ENCODE measurements at places on chromosomes 5 and 9. TPM values are rescaled to one million over a fixed set of nuclear protein-coding genes. Genes with fewer than 3 reads are reported as not detected.

Gene PCDHGC4
- 3.3 TPM for total RNA-seq

DNA sequence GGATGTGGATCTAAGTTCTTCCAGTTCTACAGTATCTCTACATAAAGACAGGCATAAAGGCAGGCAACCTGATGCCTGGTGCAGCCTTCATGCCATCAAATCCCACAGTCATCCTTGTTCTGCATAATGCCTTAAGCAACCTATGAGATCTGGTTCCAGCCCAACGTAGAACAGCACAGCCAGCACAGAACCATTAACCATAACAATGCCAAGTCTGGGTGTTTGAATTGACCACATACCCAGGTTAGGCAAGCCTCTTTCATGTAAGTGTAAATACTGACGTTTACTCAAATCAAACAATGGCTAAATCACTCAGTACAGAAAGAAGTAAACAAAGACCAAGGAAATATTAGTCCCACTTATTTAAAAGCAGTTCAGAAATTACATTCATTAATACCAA lies 195.0 kb downstream of the ADAMTSL1 start:
- peaks cover 24% of the 10 kb centered on the region for H3K4me1 ChIP-seq
- H3K36me3 ChIP-seq, result no peaks in the 10 kb centered on the region
- no peak for DNase-seq
- no peak overlapping the region for H3K27ac ChIP-seq
- no peak overlapping the region for H3K4me3 ChIP-seq
- no peaks in the 10 kb centered on the region for H3K27me3 ChIP-seq

GRCh38 chr5:141484310-141484640 lies 555 bp upstream of the PCDHGC4 start:
- H3K27ac ChIP-seq, result no peak overlapping the region
- H3K4me3 ChIP-seq, result peak overlapping the region; percentile 52
- no peak for DNase-seq
- no peaks in the 10 kb centered on the region for H3K27me3 ChIP-seq
- H3K36me3 ChIP-seq, result peaks cover 14% of the 10 kb centered on the region
- H3K4me1 ChIP-seq, result peaks cover 86% of the 10 kb centered on the region

- peaks cover 22% of the 10 kb centered on the region for H3K4me1 ChIP-seq
- no peaks in the 10 kb centered on the region for H3K36me3 ChIP-seq
- no peak for DNase-seq
- H3K27me3 ChIP-seq, result peaks cover 52% of the 10 kb centered on the region
- H3K4me3 ChIP-seq, result no peak overlapping the region
- peak overlapping the region; percentile 27 for H3K27ac ChIP-seq
Measured at GRCh38 chr5:175695161-175696126, 37.6 kb downstream of the HRH2 start.

- H3K27ac ChIP-seq, result no peak overlapping the region
- no peak overlapping the region for H3K4me3 ChIP-seq
- H3K36me3 ChIP-seq, result no peaks in the 10 kb centered on the region
- no peak for DNase-seq
Measured at GRCh38 chr5:36593867-36594266, 12.5 kb upstream of the SLC1A3 start.

- H3K27ac ChIP-seq, result no peak overlapping the region
- H3K36me3 ChIP-seq, result no peaks in the 10 kb centered on the region
- no peak for DNase-seq
- no peaks in the 10 kb centered on the region for H3K27me3 ChIP-seq
- H3K4me3 ChIP-seq, result no peak overlapping the region
Measured at GRCh38 chr9:3750321-3750720, 224.5 kb upstream of the RFX3 start.

Gene CACNA1B
- total RNA-seq, result 0.33 TPM

DNA sequence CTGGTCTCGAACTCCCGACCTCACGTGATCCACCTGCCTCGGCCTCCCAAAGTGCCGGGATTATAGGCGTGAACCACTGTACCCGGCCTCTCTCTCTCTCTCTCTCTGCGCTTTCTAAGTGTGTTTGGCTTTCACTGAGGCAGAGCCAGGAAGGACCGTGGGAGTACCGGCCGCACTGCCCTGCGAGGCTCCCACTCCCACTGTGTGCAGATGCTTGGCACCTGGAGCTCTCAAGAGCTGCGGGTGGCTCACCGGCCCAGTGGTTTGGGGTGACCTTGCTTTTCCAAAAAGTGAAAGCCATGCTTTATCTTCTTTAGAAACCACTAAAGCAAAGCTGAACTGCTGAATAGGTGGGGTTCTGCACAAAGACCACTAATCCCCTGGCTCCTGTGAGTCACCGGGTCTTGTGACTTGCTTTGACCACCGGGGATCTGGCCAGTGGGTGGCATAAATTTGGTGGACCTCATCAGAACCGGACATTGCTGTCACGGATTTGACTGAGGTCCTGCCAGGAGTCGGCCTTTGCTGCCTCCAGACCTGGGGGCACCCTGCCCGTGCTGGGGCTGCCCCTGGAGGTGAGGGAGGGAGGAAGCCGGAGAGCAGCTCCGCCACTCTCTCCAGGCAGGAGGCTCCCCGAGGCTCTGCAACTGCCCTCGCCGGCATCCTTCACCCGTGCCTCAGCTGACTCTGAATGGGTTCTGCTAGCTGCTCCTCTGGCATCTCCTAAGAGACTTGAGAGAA lies 228.9 kb downstream of the FANCC start:
- no peaks in the 10 kb centered on the region for H3K27me3 ChIP-seq
- no peak for DNase-seq
- H3K36me3 ChIP-seq, result peaks cover 30% of the 10 kb centered on the region
- peaks cover 99% of the 10 kb centered on the region for H3K4me1 ChIP-seq
- no peak overlapping the region for H3K4me3 ChIP-seq
- peak overlapping the region; percentile 86 for H3K27ac ChIP-seq

DNA sequence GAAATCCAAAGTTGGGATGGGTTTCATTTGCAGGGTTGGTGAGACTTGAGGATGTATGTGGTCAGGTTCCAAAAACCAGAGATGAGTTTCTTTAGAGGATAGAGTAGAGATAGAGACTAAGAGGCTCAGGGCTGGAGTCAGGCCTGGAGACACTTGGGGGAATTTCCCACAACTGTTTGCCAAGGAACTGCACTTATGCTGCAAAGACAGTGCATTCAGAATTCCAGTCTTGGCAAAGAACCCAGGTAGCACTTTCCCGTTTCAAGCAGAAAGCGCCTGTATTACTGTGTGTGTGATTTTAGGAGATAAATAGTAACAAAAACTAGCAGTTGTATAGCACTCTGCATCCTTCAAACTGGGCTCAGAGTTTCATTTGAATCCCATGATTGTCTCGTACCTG lies 55.4 kb downstream of the SNCAIP start:
- no peaks in the 10 kb centered on the region for H3K27me3 ChIP-seq
- H3K4me1 ChIP-seq, result peaks cover 8% of the 10 kb centered on the region
- no peak overlapping the region for H3K27ac ChIP-seq
- H3K36me3 ChIP-seq, result no peaks in the 10 kb centered on the region
- DNase-seq, result no peak

DNA sequence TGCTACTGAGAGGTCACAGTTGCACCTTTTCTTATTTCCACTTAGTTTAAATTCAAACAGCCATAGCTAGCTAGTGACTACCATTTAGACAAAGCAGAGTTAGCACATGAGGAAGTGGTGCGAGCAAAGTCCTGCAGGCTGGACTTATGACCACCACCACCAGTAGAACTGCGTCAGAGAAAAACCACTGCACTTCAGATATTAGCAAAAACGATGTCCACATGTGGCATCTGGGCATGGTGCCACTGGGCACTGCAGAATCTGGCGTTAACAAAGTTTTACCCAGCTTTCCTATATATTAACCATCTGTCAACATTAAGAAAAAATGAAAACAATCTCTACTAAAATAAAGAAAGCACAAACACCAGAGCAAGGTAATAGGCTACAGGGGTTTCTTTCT lies 80.1 kb downstream of the SPTLC1 start:
- H3K4me1 ChIP-seq, result peaks cover 45% of the 10 kb centered on the region
- H3K36me3 ChIP-seq, result peaks cover 17% of the 10 kb centered on the region

GRCh38 chr9:136619742-136620440 lies 42.8 kb upstream of the EGFL7 start:
- H3K4me3 ChIP-seq, result no peak overlapping the region
- no peak overlapping the region for H3K27ac ChIP-seq
- H3K4me1 ChIP-seq, result peaks cover 30% of the 10 kb centered on the region
- H3K27me3 ChIP-seq, result no peaks in the 10 kb centered on the region
- no peaks in the 10 kb centered on the region for H3K36me3 ChIP-seq

DNA sequence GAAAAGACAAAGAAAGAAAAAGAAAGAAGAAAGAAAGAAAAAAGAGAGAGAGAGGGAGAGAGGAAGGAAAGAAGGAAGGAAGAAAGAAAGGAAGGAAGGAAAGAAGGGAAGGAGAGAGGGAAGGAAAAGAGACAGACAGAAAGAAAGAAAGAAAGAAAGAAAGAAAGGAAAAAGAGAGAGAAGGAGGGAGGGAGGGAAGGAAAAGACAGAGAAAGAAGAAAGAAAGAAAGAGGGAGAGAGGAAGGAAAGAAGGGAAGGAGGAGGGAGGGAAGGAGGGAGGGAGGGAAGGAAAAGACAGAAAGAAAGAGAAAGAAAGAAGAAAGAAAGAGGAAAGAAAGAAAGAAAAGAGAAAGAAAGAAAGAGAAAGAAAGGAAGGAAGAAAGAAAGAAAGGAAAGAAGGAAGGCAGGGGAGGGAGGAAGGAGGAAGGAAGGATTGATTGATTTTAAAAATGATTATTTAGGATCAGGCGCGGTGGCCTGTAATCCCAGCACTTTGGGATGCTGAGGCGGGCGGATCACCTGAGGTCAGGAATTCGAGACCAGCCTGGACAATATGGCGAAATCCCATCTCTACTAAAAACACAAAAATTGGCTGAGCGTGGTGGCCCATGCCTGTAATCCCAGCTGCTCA lies 23.3 kb upstream of the TOR1B start:
- H3K27me3 ChIP-seq, result no peaks in the 10 kb centered on the region
- no peak overlapping the region for H3K27ac ChIP-seq
- DNase-seq, result no peak
- H3K36me3 ChIP-seq, result no peaks in the 10 kb centered on the region
- no peak overlapping the region for H3K4me3 ChIP-seq
- peaks cover 16% of the 10 kb centered on the region for H3K4me1 ChIP-seq

GRCh38 chr5:108216890-108217289 lies 165.0 kb downstream of the FBXL17 start:
- DNase-seq, result no peak
- no peaks in the 10 kb centered on the region for H3K27me3 ChIP-seq
- H3K36me3 ChIP-seq, result no peaks in the 10 kb centered on the region
- H3K4me3 ChIP-seq, result no peak overlapping the region

Gene DNAH5
- total RNA-seq, result 0.75 TPM

Gene SLC22A4
- 1.7 TPM for total RNA-seq

GRCh38 chr9:27212621-27213020 lies 84.3 kb downstream of the EQTN start:
- H3K4me3 ChIP-seq, result no peak overlapping the region
- H3K27ac ChIP-seq, result no peak overlapping the region
- no peak for DNase-seq
- no peaks in the 10 kb centered on the region for H3K27me3 ChIP-seq
- H3K36me3 ChIP-seq, result no peaks in the 10 kb centered on the region

- no peaks in the 10 kb centered on the region for H3K4me1 ChIP-seq
- H3K4me3 ChIP-seq, result no peak overlapping the region
- H3K27me3 ChIP-seq, result no peaks in the 10 kb centered on the region
- no peak for DNase-seq
- no peak overlapping the region for H3K27ac ChIP-seq
Measured at GRCh38 chr5:90488791-90489190, 14.1 kb downstream of the POLR3G start.

- DNase-seq, result no peak
- no peak overlapping the region for H3K4me3 ChIP-seq
- no peaks in the 10 kb centered on the region for H3K4me1 ChIP-seq
- H3K27ac ChIP-seq, result no peak overlapping the region
Measured at GRCh38 chr5:31116466-31117031, 76.9 kb upstream of the CDH6 start.

Gene LRRC8A
- 67.1 TPM for total RNA-seq
